ENCODE measurements at places on chromosomes 11 and 22. TPM values are rescaled to one million over a fixed set of nuclear protein-coding genes. Genes with fewer than 3 reads are reported as not detected.

- no peak for DNase-seq
Measured at GRCh38 chr11:18749681-18750319, 23.8 kb upstream of the IGSF22 start.

GRCh38 chr11:108703916-108704315, 39.0 kb downstream of the DDX10 start:
- DNase-seq = no peak

- DNase-seq = peak; percentile 51
Measured at GRCh38 chr11:84800755-84801346, 826.3 kb downstream of the DLG2 start.

DNA sequence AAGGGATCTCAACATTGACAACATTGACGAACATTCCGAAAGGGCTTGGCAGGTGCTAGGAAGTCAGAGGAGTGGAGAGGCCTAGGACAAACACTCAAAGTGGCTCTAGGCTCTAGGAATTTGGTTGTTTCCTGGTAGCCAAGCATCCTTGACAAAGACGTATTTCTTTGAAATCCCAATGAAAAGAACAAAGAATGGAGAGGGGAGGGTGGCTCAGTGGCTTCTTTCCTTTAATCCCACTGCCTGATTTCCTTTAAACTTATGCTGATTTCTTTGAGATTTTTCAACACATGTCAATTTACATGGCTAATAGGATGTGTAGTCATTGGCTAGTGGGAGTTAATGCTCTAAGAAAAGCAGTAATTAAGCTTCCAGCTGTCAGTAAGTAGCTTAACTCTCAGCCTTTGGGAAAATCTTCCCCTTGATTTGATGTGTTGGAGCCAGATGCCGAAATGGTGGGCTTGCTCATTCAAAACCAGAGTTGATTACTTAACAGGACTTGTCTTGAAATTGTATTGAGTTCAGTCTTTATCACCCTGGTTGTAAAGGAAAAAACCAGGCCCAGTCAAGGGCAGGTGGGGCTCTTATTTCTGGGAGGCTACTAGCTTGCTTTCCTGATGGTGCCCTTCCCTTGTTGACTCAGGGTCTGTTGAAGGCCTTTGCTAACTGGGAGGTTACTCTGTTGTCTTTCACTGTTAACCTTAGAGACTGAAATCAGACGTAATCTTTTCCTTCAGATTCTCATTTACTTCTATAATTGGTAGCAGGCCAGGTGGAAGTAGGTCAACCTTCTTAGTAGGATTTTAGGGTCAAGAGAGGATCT, 44.6 kb upstream of the SORL1-AS1 start:
- DNase-seq = peak; percentile 89

GRCh38 chr22:35301372-35301874, 1.7 kb downstream of the TOM1 start:
- DNase-seq = no peak

GRCh38 chr11:112797092-112797491, 164.1 kb upstream of the NCAM1 start:
- DNase-seq = peak; percentile 59

DNA sequence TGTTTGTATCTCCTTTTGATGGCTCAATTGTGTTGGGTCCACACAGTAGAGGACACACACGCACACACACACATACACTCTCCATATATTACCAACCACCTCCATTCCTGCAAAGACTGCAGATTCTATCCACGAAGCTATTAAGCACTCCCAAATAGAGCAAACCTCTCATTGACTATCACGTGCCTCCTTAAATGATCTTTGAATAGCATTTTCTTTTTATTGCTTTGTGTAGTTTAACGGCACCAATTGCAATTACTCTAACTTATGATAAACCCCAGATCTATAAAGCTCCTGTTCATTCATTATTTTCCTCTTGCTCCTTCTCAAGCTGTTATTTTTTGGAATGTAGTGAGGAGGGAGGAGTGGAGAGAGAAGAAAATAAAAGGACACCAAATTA, 204.7 kb downstream of the ST3GAL4 start:
- no peak for DNase-seq

DNA sequence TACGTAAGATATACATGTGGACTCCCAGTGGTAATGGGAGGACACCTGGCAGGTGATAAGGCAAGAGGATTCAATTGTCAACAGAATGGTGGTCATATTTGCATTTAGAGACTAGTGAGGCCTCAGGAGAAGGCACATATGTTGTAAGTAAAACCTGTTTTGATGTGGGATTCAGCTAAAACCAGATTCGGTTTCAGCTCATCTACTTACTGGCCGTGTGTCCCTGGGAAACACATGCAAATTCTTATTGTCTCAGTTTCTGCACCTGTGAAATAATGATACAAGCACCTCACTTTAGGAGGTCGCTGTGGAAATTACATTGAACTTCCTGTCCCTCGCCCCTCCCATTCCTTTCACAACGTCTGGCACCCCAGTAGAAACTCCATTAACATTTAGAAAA, 78.9 kb upstream of the FIBIN start:
- no peak for DNase-seq

DNA sequence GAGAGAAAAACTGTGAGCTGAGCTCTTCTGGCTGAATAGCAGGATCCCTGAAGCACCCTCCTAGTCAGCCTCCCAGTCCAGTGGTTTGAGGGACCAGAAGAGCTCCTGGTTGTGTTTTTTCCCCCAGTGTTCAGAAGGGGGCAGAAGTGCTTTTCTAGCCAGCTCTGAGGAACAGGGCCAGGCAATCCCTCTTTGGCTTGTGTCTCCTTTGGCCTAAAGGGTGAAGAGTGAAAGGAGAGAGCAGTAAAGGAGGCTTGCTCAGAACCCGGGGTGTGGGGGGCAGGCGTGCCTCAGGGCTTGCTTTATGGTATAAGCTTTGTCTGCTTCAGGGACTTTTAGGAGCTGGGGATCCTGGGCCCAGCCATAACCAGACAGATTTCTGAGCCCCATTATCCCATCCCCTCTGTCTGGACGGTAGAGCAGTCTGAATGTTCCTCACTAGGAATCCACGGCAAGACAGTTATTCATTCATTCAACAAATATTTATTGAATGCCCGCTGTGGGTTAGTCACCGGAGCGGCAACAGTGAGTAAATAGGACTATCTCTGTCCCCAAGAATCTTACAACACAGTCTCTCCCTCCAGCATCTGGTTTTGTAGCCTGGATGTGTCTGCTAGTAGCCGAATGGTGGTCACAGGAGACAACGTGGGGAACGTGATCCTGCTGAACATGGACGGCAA, 14.5 kb downstream of the ACP2 start:
- DNase-seq = peak; percentile 59

GRCh38 chr11:119121811-119122124, 388 bp downstream of the HINFP start:
- no peak for DNase-seq

- DNase-seq = peak; percentile 85
Measured at GRCh38 chr11:18802381-18803257, 11.0 kb upstream of the PTPN5 start.

- peak; percentile 32 for DNase-seq
Measured at GRCh38 chr11:128764424-128765095, 70.7 kb downstream of the FLI1 start.

DNA sequence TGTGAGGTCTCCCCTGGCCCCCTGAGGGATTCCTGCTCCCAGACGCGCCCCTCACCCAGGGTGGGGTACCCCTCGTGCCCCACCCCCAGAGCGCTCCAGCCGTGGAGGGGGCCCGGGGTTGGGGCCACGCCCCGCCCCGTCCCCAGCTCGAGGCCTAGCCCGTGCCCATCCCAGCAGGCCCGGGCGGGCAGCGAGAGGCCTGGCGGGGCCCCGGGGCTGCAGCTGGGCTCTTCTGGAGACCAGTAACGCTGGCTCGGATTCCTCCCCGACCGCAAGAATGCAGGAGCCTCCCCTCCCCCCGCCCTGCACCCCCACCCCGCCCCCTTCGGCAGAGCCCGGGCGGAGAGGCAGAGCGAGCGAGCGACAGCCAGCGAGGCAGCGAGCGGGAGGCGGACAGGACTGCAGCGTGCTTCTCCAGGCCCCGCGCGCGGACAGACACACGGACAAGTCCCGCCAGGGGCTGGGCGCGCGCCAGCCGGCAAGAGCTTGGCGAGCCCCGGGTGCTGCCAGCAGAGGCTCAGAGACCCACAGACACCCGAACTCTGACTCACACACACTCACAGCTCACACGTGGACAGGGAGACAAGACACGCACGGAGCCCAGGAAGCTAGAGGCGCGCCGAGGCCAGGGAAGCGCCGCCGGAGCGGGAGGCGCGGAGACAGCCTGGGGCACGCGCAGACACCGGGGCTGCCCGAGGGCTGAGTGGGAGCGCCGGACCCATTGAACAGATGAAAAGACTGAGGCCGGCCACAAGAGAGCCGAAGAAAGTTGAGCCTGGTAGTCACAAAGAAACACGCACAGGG, 15.2 kb downstream of the BCL9L start:
- DNase-seq = peak; percentile 95

DNA sequence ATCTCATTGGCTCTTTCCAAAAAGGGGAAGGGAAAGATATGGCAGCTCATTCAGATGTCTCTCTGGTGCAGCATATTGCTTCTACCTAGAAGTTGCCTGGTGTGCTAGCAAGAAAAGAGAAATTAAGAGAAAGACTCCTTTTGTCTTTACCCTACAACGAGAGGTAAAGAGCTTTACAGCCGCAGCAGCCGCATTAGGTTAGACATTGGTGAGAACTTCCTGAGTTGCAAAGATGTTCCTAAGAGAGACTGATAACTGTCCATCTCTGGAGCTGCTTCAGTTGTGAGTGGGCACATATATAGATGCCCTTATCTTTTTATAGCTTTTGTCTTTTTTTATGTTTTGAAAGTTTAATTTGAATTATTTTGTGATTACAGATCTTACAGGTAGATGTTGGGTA, 80.8 kb upstream of the NNMT start:
- no peak for DNase-seq

DNA sequence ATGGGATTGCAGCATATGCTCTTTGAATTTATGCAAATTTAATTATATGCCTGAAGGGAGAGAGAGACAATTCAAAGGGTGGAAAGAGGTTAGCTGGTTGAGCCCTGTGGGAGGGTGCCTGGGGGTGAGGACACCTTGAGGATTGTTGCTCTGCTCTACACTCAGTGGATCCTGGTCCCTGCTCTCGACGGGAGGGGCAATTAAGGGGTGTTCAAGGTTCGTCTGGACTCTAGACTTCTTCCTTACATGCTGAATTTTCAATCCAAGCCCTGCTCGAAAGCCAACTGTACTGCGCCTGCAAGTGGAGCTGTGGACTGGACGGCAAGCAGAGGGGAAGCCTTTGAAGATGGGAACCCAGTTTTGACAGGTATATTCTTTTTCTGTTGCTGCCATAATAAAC, 15.5 kb upstream of the OR5M11 start:
- DNase-seq = no peak

- no peak for DNase-seq
Measured at GRCh38 chr11:27281740-27282590, 81.0 kb downstream of the CCDC34 start.

DNA sequence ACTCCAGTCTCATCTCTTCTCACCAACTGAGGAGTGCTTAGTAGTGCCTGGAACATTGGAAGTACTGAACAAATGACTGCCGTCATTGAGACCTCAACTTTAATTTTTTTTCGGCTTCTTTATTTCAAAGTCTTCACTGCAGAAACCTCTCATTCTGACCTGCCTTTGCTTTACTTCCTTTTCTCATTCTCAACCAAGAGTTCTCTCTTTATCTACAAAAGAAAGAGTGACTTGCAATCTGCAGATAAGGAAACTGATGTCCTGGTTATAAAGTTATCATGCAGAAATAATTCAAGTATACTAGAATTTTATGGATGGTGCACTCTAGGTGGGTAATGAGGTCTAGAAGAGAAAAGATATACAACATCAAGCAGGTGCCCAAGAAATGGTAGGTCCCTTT, 1.2 kb upstream of the EED start:
- DNase-seq = no peak

- DNase-seq = no peak
Measured at GRCh38 chr11:132590554-132590953, 941.7 kb downstream of the OPCML start.

DNA sequence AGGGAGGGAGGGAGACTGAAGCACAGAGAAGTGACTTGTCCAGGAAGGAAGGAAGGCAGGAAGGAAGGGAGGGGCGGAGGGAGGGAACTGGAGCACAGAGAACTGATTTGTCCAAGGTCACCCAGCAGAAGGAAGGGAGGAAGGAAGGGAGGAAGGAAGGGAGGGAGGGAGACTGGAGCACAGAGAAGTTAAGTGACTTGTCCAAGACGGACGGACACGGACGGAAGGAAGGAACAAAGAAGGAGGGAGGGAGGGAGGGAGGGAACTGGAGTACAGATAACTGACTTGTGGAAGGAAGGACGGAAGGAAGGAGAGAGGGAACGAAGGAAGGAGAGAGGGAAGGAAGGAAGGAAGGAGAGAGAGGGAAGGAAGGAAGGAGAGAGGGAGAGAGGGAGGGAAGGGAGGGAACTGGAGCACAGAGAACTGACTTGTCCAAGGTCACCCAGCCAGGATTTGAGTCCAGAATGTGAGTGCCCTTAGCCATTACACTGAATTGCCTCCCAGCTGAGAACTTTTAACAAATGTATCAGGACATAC, 1.5 kb downstream of the SLC35F2 start:
- no peak for DNase-seq

DNA sequence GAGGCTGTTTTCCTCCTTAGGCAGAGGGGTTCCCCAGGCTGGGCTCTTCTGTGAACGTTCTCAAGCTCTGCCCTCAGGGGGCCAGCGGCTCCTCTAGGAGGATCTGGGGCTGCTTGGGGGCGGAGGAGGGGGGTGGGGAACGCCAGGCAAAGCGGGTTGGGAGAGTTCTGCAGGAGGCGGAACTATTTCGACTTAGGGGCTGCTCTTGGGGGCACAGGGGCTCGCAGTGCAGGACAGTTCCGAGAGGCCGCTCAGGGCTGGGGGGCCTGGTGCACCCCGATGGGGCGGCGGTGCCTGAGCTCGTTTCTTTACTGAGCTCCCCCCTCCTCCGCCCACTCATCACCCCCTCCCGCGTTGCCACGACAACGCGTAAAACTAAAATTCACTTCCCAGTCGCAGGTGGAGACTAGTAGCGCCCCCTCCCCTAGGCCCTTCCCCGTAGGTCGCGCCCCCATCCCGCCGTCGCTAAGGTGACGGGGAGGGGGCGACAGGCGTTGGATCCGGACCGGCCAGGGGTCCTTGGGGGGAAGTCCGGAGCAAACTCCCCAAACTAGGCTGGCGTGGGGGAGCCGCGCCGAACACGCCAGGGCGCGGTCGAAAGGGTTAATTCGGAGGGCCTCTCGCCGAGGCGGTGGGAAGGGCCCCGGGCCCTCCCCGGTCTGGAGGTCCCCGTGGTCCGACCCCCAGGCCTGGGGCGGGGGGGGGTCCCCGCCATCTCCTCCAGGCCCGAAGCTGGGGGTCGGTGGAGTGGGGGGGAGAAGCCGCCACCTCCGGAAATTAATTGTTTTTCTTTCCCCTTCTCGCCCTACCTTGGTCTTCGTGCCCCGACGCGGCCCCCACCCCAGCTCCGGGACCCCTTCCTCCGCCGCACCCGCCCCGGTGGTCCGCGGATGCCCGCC, 857 bp downstream of the SHANK3 start:
- DNase-seq = peak; percentile 62

- no peak for DNase-seq
Measured at GRCh38 chr11:59611570-59612565, 3.7 kb downstream of the OSBP start.

The CHID1 gene
- total RNA-seq = 62.9 TPM

The OR4D11 gene
- total RNA-seq = not detected

The MRE11 gene
- 48.9 TPM for total RNA-seq

The C11orf87 gene
- not detected for total RNA-seq

The LZTR1 gene
- 39.4 TPM for total RNA-seq

The OR8K5 gene
- total RNA-seq = not detected

The KRTAP5-7 gene
- total RNA-seq = not detected

Data from neural progenitor cell (in vitro differentiated cells).